Fibroblast of skin of right biceps (primary cell): ENCODE measurements at places on chromosomes 2 and 18.

GRCh38 chr2:119520696-119521432 is 3.4 kb downstream of the SCTR start:
- DNase-seq = no peak

GRCh38 chr2:20525041-20526035 is 78.5 kb downstream of the RHOB start:
- DNase-seq = peak; percentile 83

- DNase-seq = no peak
Measured at GRCh38 chr2:100907832-100908231, 87.9 kb downstream of the NPAS2 start.

DNA sequence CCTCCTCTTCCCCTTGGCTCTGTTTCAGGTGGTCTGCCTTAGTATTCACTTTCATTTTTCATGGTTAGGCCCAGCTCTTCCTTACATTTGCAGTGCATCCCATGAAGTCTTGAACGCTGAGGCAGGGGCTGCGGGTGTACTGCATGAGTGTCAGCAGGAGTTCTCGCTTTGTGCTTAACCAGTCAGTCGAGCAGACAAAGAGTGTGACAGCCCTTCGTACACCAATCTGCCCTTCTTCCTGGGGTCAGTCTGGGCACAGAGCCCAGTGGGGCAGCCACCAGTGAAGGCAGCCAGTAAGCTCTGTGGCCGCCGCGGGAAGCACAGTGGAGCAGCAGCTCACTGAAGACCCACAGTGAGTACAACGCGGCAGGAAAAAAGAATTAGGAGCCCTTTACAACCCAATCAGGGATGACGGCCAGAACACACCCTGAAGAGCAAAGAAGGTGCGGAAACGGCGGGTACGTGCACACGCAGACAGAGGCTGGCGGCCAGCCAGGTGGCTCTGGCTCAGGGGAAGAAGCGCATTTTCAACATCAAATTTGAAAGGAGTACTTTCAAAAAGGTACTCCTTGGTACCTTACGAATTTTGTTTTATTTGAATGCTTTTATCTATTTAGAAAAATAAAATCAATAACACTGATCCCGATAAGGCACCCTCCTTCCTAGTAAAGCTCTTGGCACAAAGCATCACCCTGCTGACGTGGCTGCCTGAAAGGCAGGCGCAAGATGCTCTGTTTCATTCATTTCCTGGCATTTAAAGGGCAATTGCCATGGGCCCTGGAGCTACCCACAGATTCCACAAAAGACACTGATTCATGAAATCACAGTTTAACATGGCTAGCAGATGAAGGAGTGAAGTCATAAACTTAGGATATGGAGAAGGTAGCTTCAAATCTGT is 47.0 kb upstream of the SEMA4C start:
- DNase-seq = no peak

- DNase-seq = peak; percentile 87
Measured at GRCh38 chr2:217248312-217248935, 388.6 kb upstream of the TNP1 start.

DNA sequence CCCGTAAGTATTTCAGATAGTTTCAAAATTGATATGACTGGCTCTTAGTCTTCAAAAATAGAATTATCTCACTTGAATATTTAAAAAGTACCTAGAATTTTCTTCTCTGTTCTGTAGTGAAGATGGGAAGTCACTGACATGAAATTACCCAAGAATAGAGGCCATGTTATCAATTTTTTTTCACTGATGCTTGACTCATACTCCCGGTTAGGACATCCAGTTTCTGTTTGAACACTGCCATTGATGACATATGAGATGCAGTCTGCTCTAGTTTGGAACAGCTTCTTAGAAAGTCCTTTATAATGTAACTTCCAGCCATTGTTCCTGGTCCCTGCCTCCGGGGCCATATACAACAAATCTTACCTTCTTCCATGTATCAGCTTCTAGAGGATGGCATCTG is 26.0 kb downstream of the MAP3K20 start:
- DNase-seq = peak; percentile 25

- peak; percentile 36 for DNase-seq
Measured at GRCh38 chr2:207767461-207768167, 2.1 kb downstream of the FZD5 start.

DNA sequence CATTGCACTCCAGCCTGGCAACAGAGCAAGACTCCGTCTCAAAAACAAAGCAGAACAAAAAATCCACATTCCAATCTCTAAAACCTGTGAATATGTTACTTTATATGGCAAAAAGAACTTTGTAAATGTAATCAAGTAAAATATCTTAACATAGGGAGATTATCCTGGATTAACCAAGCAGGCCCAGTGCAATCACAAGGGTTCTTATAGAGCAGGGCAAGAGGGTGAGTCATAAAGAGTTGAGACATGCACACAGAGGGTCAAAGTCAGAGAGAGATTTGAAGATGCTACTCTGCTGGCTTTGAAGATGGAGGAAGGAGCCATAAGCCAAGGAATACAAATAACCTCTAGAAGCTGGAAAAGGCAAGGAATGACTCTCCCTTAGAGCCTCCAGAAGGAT is 60.9 kb upstream of the SLC9A2 start:
- DNase-seq = no peak

GRCh38 chr2:180621941-180622918 is 358.2 kb upstream of the UBE2E3 start:
- peak; percentile 88 for DNase-seq

DNA sequence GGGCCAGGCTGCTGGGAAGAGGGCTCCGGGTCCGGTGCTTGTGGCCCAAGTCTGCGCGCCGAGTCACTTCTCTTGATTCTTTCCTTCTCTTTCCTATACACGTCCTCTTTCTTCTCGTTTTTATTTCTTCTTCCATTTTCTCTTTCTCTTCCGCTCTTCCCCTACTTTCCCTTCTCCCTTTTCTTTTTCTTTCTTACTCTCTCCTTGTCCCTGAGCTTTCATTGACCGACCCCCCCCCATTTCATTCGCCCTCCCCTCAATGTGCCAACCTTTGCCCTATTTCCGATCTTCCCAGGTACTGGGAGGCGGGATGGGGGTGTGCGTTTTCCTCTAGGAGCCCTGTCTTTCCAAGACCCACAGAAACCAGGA is 1.8 kb downstream of the ONECUT2 start:
- no peak for DNase-seq

DNA sequence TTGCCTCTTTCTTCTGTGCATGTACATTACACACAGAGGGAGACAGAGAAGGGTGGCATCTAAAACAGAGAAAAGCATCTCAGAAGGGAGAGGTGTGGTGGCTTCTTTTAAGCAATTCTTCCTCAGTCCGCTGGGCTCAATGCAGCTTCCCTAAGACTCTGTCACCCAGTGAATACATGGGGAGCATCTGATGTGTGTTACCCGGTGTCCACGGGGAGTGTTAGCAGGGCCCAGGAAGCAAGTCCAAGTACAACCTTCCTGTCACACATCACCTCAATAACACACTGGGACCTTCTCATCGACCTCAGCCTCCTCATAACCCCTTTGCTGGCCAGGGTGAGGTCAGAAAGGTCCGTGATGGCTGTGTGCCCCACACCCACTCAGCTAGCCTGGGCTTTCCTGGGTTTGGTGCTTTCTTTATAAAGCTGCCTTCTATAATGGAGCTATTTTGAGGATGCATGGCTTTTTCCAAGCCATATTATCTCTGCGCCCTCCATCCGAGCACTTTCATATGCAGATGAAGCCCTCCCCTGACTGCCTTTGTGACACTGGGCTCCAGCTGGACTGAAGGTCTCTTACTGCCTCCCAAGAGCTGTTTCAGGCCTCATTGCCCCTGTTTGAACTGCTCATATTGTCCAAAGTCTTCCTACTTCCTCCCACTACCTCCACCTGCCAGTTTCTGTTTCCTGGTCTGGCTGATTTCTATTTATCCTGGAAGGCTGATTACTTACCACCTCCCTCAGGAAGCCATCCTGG is 21.4 kb downstream of the TNFRSF11A start:
- DNase-seq = no peak

- DNase-seq = peak; percentile 22
Measured at GRCh38 chr2:196233805-196234475, 62.6 kb upstream of the STK17B start.

DNA sequence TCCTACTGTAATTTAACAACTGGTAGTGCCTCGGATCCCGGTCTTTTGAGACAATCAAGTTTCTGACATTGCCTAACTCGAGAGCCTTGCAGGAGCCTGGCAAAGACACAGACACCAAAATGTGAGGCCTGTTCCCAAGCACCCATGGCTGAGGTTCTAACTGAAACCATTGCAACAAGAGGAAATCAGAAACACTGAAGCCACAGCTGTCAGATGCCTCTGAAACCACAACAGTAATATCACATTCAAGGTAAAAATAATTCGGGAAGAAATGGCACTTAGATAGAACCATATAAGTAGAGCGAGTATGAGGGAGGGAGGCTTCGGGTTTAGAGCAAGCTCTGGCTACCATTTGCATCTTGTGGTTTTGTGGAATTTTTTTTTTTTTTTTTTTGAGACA is 285.9 kb downstream of the FBXO15 start:
- DNase-seq = no peak

DNA sequence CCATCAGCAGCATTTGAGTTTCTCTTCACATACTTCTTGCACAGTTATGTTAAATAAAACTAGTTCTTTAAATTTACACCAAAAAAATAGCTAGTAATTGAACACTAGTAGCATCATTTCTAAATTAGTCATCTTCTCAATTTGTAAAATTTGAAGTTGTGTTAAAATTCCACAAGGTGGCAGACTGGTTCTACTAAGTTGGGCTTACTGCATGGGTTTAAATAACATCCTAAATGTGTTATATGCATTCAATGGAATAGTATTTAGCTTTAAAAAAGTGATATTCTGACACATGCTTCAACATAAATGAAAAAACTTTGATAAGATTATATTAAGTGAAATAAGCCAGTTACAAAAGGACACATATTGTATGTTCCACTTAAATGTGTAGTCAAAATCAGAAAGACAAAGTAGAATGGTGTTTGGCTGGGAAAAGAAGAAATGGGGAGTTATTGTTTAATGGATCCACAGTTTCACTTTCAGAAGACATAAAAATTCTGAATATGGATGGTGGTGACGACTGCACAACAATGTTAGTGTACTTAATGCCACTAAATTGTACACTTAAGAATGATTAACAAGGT is 28.7 kb upstream of the RPRD1A start:
- DNase-seq = peak; percentile 69

DNA sequence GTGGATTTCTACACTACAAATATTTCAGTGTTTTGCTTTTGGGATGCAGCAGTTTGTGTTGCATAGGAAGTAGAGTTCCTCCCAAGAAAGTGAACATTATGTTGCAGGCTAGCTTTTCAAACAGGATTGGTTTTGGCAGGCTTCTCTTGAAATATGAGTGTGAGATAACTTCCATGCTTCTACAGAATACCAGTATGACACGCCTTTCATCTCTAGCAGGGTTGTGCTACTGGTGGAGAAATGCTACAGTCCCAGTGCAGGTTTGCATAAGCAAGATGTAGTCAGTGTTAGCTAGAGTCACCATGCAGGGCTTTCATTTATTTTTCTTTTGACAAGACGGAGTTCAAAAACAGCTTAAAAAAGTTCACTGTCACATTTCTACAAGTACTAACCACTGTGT is 17.1 kb upstream of the CAVIN2 start:
- DNase-seq = peak; percentile 25

GRCh38 chr18:35457140-35457704 is 40.5 kb downstream of the INO80C start:
- DNase-seq = no peak

- peak; percentile 37 for DNase-seq
Measured at GRCh38 chr2:238441262-238442114, 14.8 kb downstream of the ASB1 start.

- DNase-seq = no peak
Measured at GRCh38 chr2:101006065-101006715, 4.1 kb downstream of the RPL31 start.
